Foreskin fibroblast (primary cell): ENCODE measurements at places on chromosomes 2 and 18.
A peak's percentile ranks its signal among the peaks of the same experiment; 100 is the strongest.

DNA sequence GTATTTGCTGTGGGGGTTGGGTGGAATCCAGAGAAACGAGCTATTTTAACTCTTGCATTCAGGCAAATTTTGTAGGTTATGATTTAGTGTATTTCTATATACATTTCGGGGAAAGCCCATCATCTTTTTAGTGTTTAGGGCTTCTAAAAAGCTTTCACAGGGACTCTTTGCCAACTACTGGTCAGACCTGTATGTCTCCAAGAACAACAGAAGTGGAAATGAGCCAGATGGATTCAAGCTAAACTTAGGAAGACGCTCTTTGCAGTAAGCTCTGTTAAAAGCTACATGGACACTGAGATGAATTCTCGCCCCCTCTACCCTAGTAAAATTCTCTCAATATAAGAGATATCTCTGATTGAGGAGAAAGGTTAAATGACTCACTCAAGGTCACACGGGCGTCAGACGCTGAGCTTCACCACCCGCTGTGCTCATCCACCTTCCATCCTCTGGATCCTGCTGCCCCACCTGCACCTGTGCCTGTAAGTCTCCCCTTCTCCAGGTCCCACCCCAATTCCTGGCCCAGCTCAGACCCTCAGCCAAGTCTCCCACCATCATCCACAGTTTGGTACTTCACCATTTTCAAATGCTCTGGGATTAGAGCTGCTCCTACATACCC lies 85.6 kb downstream of the MARCHF4 start:
- peak; percentile 31 for DNase-seq

GRCh38 chr2:169877398-169877797 lies 50.1 kb downstream of the UBR3 start:
- DNase-seq, result peak; percentile 41

GRCh38 chr2:19319064-19319463 lies 39.4 kb downstream of the OSR1 start:
- no peak for DNase-seq

DNA sequence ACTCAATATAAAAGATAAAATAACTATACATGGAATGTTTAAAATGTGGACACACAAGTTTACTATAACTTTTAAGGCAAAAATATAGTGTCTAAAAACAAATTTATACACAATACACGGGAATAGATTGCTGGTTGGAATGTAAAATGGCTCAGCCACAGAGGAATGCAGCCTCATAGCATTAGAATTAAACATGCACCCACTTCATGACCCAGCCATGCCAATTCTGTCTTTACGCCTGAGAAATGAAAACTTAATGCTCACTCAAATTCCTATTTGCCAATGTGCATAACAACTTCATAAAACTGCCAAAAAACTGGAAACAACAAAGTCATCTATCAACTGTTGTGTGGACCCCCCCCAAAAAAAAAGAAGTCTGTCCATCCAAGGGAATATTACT lies 1006.6 kb upstream of the POU3F3 start:
- DNase-seq, result no peak

DNA sequence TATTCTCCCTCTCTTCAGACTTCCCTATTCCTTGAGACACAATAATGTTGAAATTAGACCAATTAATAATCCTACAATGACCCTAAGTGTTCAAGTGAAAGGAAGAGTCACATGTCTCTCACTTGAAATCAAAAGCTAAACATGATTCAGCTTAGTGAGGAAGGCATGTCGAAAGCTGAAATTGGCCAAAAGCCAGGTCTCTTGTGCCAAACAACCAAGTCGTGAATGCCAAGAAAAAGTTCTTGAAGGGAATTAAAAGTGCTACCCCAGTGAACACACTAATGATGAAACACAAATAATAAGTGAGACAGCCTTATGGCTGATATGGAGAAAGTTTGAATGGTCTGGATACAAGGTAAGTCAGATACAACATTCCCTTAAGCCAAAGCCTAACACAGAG lies 115.4 kb downstream of the PXDN start:
- peak; percentile 90 for DNase-seq

GRCh38 chr2:70946832-70947442 lies 11.2 kb downstream of the ATP6V1B1 start:
- DNase-seq, result peak; percentile 73

DNA sequence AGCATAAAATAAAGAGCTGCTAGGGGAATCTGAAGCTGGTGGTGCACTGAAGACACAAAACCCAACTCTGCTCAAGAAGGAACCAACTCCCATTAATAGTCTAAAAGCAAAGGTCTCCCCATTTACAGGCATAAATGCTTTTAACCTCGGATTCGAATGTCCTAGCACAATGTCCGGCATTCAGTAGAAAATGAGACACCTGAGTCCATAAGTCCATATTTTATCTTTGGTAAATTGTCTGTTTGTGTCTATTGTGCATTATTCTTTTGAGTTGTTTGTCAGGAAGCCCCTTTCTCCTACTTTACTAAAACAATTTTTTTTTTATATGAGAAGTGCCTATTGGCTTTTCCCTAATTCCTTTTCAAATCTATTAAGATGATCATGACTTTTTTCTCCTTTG lies 179.5 kb upstream of the SMAD7 start:
- no peak for DNase-seq

DNA sequence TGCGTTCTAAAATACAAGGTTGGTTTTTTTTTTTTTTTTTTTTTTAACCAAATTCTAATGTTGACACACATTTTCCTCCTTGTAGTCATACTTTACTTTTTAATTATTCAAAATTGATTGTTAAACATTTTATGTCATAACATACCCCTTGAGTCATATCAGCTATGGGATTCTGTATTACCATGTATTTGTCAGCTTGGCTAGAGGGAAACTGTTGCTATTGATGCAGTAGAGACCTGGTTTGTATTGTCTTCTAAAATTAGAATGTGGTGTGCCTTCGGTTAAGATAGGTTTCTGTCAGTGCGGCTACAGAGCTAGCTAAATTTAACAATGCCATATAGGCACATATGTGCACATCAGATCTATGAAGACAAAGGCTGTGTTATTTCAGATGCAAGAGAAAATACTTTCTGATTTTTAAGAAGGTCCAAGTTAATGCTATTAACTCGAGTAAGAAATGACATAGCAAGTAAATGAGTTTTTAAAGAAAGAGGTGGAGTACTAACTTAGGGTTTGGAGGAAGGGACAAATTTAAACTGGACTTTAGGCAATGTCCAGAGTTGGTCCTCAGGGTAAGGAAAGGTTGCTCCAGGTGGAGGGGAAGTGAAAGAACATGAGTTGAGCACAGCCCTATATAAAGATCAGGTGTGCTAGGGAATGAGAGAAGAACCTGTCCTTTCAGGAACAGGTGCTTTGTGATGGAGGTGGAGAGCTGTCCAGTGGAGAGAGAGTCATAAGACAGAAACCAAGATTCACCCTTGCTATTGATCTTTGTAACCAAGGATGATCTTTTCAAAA lies 152.3 kb downstream of the PRPF40A start:
- no peak for DNase-seq

DNA sequence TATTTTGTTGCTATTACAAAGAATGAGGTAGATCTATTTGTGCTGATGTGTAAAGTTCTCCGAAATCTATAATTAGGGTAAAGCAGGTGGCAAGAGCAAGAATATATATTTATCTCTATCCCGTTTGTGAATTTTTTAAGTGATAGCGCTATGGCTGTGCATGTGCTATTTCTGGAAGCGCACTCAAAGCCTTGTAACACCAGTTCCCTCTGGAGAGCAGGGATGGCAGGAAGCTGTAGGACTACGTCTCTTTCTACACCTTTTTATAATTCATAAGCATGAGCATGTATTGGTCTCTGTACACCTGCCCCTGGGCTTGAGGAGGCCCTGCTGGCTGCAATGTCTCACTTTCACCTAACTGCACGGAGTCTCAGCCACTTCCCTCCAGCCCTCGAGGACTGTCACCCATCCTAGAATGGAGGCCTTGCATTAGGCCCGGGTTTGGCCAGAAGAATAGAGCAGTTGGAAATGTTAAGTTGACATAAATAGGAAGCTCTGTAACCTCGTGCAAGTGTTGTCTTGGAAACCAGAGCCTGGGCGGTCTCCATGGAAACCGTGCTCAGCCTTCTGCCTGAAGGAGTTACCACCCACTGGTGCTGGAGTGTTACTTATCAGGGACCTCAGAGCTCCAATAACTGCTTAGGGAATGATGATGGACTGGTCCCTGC lies 20.9 kb downstream of the ITM2C start:
- peak; percentile 24 for DNase-seq

GRCh38 chr2:239990966-239991365 lies 34.2 kb downstream of the NDUFA10 start:
- DNase-seq, result no peak

GRCh38 chr2:209946539-209946938 lies 55.9 kb upstream of the RPE start:
- DNase-seq, result no peak

DNA sequence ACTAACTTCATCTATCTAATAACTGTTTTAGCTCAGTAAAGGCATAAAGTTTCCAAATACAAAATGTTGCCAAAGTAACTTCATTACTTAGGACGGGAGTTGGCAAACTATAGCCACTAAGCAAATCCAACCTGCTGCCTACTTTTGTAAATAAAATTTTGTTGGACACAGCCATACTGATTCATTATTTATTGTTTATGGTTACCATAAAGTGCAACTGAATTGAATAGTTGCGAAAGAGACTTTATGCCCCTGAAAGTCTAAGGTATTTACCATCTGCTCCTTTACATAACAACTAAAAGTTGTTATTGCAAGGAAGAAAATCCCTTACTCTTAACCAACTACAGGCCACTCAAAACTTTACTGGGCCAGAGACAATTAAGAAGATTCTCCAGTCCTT lies 256.7 kb upstream of the RBBP8 start:
- no peak for DNase-seq

GRCh38 chr2:66240286-66240685 lies 194.6 kb upstream of the MEIS1 start:
- no peak for DNase-seq
